ENCODE measurements at places on chromosomes 13 and 19.

- no peak for DNase-seq
Observed at GRCh38 chr19:18607226-18608101, 865 bp upstream of the CRLF1 start.

DNA sequence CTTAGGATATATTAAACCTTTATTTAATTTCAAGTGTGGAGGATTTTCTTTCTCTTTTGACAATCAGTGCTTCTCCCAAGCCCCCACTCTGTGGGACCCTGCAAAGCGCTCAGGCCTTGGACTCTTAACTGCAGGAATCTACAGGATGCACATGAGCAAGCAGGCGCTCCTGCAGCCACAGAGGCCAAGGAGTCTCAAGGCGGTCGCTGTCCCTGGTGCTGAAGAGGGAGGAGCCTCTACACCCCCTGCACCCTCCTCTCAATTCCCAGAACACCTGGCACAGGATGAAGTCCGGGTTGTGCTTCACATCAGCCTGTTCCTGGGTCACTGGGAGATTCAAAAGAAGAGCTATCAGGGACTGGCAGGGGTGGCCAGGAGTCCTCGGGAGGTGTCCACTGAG is 13.5 kb downstream of the OR10H4 start:
- no peak for DNase-seq

DNA sequence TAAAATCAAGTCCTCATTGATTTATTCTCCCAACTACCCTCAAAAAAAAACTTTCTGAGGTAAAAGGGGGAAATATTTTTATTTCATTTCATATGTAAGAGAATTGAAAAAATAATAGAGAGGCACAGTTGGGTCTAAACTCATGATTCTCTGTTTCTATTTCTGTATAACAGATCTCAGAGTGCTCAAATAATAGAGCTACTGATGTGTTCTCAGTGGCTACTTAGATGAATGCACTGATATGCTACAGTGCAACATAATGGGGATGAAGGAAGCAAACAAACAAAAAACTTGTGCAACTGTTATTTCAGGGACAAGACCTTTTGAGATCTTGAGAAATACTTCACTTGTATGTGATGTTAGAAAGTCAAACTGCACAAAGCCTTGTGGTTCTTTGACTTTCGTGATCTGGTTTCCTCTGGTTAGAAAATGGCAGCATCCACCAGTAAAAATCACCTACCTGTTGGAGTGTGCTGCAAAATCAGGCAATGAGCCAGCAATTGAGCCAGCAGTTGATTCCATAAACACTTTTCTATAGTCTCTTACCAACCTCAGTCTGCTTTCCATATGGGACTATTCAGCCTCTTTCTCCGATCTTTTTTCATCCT is 9.7 kb upstream of the DACH1 start:
- no peak for DNase-seq

DNA sequence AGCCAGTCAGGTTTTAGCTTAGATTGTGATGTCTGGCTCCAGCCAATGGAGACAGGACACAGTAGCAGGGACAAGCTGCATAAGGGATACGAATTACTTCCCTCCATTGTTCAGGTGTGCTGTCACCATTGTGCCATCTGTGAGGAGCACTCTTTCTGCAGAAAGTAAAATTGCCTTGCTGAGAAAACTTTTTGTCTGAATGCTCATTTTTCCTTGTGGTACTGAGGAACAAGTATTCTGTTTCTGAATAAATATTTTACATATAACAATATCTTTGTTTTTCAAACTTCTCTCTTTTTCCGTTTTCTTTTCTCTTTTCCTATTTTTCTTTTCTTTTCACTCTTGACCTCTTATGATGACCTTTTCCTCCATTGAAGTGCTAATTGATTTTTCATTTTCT is 10.2 kb downstream of the SLC10A2 start:
- no peak for DNase-seq

DNA sequence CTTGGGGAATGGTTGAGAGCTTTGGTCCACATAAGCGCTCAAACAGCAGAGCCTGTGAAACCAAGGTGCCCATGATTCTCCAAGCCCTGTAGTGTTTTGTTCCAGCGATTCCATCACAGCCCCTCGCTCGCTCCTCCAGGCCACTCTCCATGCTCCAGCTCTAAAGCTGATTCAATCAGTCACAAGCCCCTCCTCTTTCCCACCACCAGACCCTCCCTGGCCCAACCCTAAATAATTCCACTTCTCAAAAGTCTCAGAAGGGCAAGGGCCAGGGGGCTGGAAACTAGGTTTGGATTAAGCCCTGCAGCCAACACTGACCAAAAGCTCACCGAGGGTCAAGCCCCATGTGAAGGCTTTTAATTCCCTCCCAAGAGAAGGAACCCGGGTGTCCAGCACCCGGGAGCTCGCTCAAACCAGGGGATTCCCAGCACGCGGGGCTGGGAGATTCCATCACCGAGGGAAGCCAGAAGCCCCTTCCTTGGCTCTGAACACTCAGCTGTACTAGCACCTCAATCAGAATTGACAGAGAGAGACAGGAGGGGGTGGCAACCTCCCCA is 1.5 kb downstream of the ZNF296 start:
- DNase-seq, result no peak

DNA sequence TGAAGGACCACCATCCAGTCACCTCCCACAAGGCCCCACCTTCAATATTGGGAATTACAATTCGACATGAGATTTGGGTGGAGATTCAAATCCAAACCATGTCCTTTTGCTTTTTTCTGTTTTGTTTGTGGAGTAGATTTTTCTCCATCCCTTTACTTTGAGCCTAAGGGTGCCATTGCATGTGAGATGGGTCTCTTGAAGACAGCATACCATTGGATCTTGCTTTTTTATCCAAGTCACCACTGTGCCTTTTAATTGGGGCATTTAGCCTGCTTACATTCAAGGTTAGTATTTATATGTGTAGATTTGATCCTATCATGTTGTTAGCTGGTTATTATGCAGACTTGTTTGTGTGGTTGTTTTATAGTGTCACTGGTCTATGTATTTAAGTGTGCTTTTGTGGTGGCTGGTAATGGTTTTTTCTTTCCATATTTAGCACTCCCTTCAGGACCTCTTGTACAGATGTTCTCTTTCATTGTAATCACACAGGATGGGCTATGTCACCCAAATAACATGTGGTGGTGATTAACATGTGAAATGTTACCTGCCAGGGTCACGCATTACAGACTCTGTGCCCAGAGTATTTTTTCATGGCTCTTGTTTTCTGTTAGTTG is 58.0 kb downstream of the ZNF823 start:
- no peak for DNase-seq

DNA sequence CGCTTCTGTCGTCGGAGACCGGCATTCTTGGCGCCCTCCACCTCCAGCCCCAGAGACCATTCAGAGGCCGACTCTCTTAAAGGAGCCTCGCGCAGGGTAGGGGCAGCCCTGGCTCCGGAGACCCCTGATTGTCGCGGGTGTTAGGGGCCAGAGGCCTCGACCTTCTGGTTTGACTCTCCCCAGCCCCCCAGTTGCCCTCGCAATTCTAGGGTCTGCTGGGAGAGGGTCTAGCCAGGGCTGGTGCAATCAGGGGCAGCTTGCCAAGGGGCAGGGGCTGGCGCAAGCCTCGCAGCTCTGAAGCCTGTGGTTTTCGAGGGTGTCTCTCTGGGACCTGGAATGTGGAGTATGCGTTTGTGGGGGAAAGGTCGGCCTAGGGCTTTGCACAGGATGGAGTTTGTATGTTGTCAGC is 1.6 kb upstream of the SLC7A10 start:
- DNase-seq, result no peak

DNA sequence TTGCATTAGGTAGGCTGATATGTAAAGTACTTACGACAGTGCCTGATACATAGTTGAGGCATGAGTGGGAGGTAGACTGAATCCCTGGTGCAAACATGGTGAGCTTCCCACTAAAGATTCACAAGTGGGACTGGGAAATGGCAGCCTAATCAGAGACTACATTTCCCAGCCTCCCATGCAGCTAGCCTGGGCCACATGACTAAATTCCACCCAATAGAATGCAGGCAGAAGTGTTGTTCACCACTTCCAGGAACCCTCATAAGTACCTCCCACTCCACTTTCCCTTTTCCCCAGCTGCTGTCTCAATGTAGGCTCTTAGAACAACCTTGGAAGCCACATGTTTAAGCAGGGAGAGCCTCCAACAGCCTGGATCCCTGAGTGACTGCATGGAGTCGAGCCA is 104.9 kb downstream of the CACNA1A start:
- no peak for DNase-seq

- DNase-seq, result no peak
Observed at GRCh38 chr13:38819596-38819995, 132.7 kb downstream of the FREM2 start.

DNA sequence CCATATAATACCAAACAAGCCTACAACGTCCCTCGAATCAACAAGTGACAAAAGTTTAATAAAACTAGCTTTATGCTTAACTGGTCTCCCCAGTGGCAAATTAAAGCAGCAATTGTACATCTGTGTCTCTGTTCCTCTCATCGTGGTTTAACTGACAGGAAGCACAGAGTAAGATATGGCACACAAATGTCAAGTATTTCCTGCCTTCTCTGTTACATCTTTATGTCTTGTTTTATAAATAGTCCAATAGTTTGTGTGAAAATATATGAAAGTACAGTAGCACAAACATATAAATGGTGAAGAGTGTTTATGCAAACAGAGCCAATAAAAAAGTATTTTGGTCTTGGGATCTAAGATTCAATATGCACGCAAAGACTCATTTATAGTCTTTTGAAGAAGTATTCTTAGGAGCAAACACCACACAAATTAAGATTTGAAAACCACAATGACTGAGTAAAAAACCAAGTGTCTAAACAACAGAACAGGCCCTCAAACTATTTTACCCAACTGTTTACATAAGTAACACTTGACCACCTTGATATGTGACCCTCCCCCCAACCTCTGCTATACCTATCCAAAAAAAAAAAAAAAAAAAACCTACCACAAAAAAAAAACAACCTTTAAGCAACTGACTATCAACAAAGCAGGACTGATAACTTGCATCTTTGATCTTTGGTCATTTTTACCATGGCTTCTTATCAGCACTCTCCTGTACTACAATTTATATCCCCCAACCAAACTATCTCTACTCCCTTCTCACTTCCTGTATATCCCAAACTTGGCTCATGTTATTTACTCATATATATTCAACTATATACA is 14.0 kb downstream of the ELF1 start:
- DNase-seq, result no peak

DNA sequence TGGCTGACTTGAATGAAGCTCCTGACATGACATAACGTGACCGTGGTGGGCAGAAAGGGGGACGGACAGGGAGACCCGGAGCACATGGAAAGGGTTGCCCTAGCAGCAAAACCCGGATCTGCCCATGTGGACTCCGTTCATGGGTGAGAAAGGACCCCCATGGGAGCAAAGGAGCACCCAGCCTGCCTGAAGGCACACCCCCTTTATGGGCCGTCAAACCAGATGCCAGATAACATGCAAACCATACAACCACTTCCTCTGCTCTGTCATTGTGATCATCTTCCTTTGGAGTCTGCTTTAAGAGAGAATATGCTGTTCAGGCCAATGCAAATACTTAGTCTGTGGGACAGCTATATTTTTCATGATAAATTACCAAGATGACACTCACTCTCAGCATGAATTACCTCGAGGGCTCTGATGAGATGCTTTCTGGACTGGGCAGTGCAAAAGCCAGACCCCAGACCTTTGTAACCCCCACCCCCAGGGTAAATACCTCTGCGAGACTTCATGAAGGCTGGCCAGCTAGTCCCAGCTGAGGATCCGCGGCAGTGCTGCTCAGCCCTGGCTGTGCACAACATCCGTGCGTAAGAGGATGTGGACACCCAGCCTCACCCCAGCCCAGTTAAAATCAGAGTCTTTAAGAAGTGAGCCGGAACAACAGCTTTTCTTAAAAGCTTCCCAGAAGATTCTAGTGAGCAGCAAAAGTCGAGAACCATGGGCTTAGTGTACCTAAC is 126.6 kb downstream of the USP12 start:
- no peak for DNase-seq

DNA sequence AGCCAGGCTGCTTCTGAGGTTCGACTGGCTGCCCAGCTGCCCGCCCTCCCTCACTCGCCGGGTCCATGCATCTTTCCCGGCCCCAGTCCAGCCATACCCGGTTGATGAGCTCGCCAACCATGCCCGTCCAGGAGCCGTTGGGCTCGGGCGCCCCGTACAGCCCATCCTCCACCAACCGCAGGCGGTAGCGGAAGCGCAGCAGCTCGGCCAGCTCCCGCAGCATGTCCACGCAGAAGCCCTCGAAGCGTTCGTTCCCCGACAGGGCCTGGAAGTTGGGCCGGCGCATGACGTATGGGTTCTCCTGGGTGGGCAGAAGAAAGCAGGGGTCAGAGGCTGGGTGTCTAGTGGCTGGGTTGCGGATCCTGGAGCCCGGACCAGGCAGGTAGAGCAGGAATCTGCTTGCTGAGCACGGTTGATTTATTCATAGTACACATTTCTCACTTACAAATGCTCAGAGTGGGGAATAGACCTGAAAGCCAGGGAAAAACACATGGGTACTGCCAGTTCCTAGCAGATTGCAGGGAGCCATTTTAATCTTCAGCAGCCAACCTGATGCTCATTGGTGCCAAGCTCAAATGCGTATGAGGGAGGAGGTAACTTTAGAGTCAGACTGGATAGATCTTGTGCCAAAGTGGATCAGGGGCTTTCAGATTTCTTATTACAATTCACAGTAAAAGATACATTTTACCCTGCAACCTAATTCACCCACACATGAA is 27.4 kb downstream of the GRIK5 start:
- no peak for DNase-seq

- no peak for DNase-seq
Observed at GRCh38 chr19:5186293-5187050, 154.1 kb downstream of the PTPRS start.

DNA sequence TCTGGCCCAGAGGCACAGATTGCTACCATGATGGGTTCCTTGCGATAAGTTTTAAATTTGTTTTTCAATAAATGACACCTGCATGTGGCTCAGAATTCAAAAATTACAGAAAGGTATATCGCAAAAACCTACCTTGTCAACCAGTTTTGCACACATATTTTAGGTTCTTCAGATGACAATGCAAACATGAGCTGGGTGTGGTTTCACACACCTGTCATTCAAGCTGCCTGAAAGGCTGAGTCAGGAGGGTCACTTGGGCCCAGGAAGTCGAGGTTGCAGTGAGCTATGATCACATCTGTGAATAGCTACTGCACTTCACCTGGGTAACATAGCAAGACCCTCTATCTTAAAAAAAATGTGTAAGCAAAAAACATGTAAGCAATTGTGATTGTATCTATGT is 56.1 kb downstream of the DNM2 start:
- DNase-seq, result no peak

DNA sequence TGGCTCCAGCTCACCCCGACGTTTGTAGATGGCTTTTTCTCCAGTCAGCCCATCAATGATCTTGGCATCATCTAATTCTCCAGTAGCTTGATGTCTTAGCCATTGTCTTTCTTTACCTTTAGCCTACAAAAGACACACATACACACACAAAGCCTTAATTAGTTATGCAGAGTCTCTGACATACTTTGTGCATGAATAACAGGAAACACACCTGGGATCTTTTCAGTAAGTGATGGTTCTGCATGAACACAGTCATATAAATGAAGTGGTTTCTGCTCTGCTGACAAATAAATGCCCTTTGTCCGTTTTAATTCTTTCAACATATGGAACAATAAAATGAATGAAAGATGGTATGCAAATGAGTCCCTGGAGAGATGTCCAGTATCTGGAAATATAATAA is 133.3 kb downstream of the RGCC start:
- DNase-seq, result no peak
